ENCODE measurements at places on chromosomes 4 and X.

GRCh38 chr4:127344071-127344470 is 288.7 kb upstream of the INTU start:
- DNase-seq: no peak

DNA sequence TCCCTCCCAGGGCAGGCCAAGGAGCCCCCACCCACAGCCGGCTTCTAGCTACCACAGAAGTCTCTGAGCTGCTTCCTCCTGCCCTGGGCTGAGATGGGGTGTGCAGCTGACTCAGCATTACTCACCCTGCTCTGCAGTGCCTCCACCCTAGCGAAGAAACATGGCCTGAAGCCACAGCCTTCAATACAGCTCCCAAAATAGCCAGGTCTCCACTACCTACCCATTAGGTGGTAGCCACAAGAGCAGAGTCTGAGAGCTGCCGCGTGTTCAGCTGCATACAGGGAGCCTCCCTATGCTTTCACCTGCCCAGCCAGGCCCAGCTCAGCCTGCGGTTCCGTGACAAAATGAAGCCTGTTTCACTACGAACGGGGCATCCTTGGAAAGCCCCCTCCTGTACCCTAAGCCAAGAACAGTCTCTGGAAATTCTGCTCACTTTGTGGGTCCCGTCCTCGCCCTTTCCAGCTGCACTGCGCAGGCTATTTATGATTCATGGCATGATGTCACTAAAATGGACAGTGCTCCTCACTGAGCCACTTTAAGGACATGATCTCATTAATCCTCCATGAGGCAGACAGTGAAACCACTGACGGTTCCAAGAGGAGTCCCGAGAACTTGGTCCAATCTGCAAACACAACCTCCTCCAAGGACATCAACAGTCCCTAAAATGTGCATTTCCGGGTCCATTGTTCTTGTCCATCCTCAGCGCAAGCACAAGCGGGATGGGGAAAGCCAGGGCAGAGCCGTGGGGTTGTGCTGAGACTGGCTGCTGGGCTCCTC is 20.2 kb downstream of the WDR1 start:
- DNase-seq: peak; percentile 60

DNA sequence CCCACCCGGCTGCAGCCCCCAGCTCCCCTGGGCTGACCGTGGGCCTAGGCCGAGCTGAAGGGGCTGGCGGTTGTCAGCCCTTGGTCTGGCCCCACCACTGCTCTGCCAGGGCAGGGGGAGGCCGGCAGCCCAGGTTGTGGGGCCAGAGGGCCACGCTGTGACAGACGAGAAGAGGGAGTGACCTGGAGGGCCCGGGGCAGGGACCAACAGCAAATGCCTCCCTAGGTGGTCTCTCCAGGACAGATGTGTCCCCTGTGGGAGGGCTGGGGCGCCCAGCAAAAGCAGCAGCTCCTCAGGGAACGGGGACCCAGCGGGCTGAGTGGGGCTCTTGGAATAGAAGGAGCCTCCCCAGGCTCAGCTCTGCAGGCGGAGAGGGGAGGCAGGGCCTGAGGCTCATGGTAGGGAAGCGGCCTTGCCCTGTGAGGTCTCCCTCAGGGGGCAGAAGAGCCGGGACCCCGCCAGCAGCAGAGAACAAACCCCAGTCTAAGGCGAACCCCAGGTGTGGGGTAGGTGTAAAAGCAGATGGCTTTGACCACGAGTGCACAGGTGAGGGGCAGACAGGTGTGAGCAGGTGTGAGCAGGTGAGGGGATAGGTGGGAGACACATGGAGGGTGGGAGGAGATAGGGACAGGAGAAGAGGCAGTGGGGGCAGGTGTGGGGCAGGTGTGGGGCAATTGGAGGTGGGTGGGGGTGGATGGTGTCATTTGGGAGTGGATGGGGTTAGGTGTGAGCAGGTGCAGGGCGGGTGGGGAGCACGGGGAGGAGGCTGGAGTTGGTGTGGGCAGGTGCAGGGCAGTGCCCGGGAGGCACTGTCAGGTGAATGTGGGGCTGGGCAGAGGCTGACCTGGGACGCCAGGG is 34.1 kb upstream of the SPON2 start:
- DNase-seq: no peak

- DNase-seq: no peak
Measured at GRCh38 chr4:186823989-186824388, 100.3 kb upstream of the FAT1 start.

DNA sequence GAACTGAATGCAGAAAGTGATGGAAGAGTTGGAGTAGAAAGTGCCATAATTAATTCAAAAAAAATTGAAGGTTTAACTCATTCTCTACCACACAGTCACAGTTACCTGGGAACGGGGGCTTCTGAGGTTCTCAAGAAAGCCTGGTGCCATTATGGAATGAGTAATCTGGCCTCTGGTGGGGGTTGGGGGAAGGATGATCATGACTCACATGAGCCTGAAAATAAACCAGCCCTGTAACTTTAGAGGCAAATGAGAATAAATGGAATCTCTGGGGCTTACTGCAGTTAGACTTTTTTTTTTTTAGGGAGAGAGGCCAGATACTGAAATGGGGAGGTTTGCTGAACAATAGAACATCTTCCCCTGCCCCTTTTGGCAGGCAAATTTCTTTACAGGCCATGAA is 55.3 kb downstream of the SOD3 start:
- DNase-seq: no peak

DNA sequence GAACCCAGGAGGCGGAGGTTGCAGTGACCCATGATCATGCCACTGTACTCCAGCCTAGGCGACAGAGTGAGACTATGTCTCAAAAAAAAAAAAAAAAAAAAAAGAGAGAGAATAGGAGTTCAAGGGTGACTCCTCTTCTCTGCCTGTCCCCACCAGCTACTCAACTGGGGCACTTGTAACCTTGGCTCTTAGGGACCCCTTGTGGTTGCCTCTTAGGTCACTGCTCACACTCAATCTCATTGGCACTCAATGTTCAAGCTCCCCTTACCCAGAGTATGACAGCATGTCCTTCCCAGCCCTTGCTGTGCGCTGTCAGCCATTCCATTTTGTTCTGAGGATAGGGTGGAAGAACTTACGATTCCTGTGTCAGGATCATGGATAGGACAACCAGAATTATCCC is 82.4 kb upstream of the BEND4 start:
- no peak for DNase-seq

DNA sequence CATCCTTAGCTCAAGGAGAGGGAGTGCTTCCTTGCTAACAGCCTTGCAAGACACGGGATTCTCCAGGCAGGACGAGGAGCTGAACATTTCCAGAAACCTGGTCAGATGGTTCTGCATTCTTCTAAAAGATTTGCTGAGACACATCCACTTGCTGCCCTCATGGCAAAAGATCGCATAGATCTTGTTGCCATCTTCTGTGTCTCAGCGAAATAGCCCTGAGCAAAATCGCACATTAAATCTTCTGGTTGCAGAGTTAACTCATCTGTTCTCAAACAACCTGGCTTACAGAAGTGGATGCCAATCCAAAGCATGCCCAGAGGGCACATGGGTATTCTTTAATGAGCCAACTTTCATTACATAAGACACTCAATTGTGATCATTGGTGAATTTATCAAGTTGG is 167.5 kb downstream of the PRKX start:
- DNase-seq: no peak

DNA sequence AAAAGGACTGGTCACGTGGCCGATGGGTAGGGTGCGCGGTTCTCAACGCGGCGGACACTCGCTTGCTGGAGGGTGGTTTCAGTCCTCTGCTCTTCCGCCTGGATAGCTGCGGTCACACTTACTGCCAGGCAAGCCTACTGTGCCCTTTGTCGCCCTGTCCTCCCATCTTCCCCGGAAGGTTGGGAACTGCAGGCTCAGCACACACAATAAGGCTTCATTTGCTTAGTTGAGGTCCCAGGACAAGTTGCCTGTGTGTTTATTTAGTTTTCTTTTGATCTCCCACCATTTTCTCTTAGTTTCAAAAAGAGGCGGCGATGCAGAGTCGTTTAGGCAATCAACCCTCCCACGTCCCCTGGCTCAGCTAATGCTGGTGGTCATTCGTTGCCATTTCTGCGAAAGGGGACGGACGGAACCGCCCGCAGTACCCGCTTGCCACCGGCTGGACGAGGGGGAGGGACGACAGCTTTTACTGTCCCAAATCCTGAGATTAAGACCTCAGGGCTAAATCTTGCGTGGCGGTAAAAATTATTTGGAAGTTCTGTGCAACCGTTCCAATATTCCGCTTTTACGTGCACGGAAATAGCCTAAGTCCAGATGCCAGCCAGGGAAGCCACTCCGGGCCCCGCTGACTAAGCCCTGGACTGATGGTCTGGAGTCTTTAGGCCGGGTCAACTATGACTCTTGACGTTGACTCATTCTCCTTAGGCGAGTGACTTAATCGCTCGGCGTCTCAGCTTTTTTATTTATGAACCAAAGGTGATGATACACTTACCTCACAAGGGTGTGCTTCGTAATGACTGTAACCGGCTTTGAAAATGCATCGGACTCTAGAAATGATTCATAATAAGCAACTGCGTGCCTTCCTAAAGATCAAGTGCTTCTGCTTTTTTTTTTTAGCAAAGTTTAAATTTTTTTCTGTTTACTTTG is 671 bp upstream of the EIF4E start:
- peak; percentile 17 for DNase-seq

GRCh38 chr4:126081336-126081735 is 766.6 kb downstream of the FAT4 start:
- DNase-seq: no peak

DNA sequence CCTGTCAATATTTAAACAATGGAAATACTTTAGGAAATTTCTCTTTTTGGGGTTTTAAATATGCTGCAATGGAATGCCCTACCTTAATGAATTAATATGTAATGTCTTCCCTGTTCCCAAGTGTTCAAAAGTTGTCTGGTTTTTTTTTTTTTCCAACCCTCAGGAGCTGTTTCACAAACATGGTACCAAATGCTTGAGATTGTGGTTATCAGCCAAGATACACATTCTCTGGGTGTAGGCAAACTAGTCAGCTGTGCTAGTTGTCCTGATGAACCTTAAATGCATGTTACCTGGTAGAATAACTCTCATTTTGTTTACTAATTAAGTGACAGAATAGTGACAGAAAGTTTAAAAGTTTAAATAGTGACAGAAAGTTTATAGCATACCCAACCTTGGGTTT is 50.7 kb downstream of the FHL1 start:
- DNase-seq: no peak

GRCh38 chrX:102067966-102068723 is 57.3 kb upstream of the TCEAL2 start:
- no peak for DNase-seq

DNA sequence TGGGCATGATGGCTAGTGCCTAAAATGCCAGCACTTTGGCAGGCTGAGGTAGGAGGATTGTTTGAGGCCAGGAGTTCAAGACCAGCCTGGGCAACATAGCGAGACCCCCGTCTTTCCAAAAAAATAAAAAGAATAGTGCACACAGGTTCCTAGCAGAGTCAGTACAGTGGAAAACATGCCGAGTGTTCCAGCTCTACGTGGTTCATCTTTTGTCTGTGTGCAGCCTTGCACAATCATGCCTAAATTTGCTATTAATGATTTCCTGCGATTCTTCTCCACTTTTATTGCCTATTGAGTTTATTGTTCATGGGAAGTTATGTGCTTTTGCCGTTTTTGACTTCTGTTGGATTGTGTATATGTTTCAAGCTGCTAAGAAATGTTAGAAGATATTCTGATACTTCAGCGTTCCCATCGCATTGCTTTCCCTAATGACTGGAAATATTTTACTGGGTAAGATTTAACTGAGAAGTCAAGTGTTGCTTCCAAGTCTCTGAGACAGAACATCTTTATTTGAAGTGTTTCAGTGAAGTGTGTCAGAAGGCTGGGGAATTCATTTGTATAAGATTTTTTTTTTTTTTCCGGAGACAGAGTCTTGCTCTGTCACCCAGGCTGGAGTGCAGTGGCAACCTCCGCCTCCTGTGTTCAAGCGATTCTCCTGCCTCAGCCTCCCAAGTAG is 11.3 kb downstream of the DOCK11 start:
- no peak for DNase-seq

GRCh38 chr4:8940792-8941491 is 69.3 kb upstream of the HMX1 start:
- no peak for DNase-seq

DNA sequence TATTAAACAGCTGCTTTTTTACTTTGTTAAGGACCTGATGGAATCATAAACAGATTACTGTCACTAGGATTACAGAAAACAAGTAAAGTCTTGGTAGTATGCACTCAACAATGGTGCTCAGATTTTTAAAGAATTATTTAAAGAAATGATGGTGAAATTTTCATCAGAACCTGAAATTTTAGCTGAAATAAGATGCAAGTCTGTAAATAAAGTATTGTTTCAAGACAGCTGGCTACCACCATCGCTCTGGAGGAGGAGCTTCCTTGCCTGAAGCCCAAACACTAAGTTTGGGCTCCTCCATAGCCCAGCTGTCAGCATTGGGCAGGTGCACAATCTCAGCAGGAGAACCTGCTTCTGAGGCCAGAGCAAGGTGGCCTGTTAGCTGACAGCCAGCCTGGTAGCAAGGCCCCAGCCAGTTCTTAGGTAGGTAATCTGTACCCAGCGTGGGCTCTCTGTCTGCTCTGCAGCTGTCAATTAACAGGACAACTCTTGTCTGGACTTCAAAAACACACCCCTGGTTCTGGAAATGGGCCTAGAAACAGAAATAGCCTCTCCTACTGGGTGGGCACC is 4.6 kb downstream of the GAB1 start:
- DNase-seq: no peak

DNA sequence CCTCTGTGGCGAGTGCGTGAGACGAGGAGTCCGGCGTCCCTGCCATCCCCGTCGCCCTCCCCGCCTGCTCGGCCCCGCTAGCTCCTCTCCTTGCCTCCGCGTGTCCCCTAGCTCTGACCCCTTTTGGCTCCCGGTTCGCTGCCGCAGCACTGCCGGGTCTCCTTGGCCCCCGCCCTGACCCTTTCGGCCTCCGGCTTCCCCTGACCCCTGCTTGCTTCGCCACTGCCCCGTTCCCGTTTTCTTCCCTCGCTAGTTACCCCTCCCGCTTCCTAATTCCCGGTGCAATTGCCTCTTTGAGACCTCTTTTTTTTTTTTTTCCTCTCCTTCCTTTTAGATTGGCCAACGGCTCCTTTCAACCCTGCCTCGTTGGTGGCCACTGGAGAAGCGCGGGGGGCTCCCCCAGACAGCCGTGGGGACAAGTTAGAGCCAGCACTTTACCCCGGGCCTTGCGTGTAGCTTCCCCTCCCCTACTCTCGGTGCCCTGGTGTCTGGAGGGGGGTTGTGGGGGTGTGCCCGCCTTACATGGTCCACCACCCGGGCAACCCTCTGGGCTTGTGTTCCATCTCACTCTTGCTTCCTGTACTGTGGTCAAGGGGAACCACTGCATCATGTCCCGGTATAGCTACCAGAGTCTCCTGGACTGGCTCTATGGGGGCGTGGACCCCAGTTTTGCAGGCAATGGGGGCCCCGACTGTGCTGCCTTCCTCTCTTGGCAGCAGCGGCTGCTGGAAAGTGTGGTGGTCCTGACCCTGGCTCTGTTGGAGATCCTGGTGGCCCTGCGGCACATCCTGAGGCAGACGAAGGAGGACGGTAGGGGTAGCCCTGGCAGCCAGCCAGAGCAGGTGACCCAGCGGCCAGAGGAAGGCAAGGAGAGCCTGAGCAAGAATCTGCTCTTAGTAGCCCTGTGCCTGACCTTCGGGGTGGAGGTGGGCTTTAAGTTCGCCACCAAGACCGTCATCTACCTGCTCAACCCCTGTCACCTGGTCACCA is 548 bp downstream of the TMEM164 start:
- no peak for DNase-seq
